ENCODE measurements at places on chromosomes 16 and 17.
A peak's percentile ranks its signal among the peaks of the same experiment; 100 is the strongest.

DNA sequence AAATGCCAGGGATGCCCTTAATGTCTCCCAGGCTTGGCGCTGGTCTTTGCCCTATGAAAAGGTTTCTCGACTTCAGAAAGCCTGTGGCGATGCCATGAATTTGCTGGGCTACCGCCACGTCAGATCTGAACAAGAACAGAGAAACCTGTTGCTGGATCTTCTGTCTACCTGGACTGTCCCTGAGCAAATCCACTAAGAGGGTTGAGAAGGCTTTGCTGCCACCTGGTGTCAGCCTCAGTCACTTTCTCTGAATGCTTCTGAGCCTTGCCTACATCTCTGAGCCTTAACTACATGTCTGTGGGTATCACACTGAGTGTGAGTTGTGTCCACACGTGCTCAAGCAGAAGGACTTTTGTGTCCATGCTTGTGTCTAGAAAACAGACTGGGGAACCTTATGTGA is 11.4 kb downstream of the CHST4 start:
- DNase-seq, result peak; percentile 20

DNA sequence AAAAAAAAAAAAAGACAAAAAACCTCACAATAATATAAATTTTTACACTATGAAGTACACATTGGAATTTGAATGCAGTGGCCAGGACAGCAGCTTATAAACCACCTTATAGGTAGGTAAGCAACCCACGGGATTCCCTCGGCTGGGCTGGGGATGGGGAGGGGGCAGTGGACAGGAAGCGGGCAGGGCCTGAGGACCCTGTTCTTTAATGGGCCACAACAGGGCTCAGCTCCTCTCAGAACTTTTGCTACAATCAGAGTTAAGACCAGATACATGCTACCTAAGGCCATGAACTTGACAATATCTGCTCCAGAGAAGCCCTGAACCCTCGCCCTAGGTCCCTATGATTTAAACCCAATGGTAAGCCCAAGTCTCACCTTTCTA is 25.1 kb downstream of the STAT5A start:
- no peak for DNase-seq

DNA sequence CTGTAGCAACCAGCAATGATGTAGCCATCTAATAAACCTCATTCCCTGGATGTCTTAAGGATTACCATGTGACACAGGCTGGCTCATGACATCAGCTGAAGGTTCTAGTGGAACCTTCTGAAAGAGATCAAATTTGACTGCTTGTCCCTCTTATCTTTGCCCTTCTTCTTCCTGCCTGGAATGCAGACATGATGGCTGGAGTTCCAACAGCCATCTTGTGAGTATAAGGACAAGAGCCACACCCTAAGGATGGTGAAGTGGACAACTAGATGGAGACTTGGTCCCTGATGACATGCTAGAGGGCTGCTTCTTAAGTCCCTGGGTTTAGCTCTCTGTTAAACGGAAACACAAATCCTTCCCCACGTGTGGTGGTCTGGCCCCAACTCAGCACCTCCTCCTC is 37.6 kb downstream of the PLXDC1 start:
- DNase-seq, result no peak

- DNase-seq, result peak; percentile 53
Measured at GRCh38 chr16:66476328-66477027, 49.4 kb downstream of the BEAN1 start.

Data from stimulated activated CD4-positive, alpha-beta T cell treated with anti-CD3 and anti-CD28 coated beads, Interleukin-4, amount 100 ng/mL, for 24 hours (primary cell).